ENCODE measurements at places on chromosomes 2 and 18. TPM values are rescaled to one million over a fixed set of nuclear protein-coding genes. Genes with fewer than 3 reads are reported as not detected.
A peak's percentile ranks its signal among the peaks of the same experiment; 100 is the strongest.

DNA sequence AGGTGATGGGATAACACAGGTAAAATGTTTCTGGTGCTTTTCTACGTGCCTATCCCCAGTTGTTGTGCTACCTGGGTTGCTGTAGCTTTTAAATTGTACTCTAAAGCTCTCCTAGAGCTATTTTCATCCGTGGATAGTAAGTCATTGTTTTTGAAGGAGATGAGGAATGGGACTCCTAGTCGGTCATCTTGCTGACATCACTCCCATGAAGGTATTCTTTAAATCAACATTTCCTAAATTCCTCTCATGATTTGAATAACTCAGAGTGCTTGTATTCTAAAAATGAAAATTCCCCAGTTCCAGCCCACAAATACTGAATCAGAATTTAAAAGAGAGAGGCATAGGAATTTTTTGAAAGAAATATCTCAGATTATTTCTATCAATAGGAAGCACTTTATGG, 44.3 kb downstream of the CCDC148 start:
- DNase-seq = peak; percentile 75

GRCh38 chr2:98350411-98350810, 4.2 kb downstream of the CNGA3 start:
- DNase-seq = no peak

- no peak for DNase-seq
Measured at GRCh38 chr2:5076599-5076998, 615.6 kb upstream of the SOX11 start.

- DNase-seq = no peak
Measured at GRCh38 chr18:79584491-79585394, 94.9 kb upstream of the CTDP1 start.

- no peak for DNase-seq
Measured at GRCh38 chr2:214401580-214401979, 9.3 kb upstream of the VWC2L start.

Gene ICOS
- total RNA-seq = not detected

GRCh38 chr2:88005776-88006175, 10.6 kb downstream of the RNU2-63P start:
- DNase-seq = no peak

DNA sequence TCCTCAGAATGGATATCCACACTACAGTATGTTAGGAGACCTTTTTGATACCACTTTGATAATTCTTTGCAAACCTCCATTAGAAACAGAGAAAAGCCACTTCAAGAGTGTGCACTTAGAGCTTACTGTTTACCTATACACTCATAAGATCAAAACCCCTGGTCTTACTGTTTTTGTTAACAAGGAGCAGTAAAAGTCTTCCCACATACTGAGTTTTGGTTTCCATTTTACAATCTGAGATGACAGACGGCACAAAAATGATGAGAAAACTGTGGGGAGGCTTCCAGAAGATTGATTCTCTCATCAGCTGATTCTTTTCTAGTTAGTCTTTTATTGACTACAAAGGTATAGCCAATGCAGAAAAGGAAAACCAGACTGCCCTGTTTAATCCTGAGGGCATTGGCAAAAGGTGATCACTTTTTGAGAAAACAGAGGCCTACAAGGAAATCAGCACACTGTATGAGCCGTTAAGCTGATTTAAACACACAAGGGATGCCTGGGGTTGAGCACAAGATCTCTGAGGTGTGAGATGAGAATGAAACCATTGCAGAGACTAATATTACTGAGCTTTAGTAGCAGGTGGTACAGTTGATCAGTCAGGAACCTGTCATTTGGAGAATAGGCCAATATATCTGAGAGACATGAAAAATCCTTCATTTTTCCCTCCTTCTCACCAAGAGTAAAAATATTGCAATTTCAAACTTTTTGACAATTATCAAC, 368.6 kb downstream of the GRB14 start:
- DNase-seq = no peak

Gene EIF2AK3
- 27.1 TPM for total RNA-seq

Gene KLF11
- total RNA-seq = 9.6 TPM

DNA sequence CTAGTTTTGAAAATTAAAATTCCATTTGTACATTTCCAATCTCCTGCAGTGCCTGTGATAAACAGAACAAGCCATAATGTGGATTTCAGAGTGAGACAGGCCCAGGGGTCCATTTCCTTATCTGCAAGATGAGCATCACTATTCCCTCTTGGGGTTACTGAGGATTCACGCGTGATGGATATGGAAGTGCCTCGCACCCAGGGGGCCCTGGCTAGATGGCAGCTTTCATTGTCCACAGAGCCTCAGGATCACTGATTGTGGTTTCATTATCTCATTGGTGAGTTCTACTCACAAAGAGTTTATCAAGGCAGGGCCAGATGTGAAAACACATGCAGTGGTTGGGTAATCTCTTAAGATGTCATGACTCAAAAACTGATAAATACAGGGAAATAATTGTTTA, 11.6 kb downstream of the CNGA3 start:
- no peak for DNase-seq

DNA sequence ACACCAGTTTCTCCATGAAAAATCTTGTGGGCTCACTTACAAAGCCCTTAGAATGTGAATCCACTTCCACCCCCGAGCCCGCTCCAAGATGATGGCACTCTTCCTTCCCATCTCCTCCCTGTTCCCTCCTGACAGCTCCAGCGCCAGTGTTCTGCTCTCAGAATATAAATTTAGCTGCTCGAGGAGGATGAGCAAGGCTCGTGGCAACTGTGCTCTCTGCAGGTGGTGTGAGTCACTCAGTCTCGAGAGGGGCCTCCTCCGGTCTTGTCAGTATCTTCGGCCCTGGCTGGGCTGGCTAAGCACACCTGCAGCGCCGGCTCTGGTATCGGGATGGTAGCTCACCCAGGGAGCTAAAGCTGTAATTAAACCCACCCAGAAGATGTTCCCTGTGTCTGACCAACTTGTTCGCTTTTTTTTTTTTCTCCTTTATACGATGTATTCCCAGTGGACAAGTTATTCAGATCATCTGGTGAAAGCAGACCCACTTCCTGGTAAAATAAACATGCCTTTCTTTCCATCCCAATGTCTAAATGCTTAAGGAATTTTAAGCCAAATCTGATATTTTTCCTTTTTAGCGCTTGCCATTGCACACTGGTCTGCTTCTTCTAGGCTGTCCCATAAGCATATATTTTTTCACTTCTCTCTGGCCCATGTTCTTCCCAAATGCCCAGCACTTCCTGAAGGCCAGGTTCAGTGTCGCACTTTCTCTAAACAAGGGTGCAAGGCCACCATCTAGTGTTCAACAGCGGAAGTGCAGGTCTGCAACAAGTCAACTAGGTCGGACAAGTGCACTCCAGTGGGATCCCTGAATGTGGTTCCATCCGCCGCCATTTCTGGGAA, 31.4 kb upstream of the YPEL5 start:
- DNase-seq = peak; percentile 62

Gene GCA
- 14.5 TPM for total RNA-seq

GRCh38 chr2:99802734-99803133, 312.9 kb upstream of the REV1 start:
- DNase-seq = no peak

Gene PSMA8
- not detected for total RNA-seq

DNA sequence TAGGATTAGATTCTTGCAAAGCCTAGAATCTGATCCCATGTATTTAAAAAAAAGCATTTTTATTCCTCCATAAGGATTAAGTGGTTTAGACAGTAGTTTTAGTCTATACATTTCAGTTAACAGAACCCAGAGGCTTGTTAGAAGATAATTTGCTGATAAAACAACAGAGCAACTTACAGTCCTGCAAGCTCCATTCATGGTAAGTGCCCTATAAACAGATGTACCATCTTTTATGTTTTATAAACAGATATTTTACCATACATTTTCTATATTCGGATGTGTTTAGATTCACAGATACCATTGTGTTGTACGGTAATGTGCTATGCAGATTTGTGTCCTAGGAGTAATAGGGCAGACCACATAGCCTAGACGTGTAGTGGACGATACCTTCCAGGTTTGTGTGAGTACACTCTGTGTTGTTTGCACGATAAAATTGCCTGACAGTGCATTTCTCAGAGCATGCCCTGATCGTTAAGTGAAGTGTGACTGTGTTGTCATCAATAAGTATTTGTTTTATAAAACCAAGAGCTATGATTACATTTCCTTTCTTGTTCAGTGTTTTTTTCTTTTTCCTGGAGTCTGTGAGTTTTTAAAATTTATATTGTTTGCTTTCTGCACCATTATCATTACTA, 54.2 kb downstream of the CERS6 start:
- DNase-seq = no peak

- DNase-seq = no peak
Measured at GRCh38 chr2:59655809-59656208, 897.6 kb downstream of the BCL11A start.

DNA sequence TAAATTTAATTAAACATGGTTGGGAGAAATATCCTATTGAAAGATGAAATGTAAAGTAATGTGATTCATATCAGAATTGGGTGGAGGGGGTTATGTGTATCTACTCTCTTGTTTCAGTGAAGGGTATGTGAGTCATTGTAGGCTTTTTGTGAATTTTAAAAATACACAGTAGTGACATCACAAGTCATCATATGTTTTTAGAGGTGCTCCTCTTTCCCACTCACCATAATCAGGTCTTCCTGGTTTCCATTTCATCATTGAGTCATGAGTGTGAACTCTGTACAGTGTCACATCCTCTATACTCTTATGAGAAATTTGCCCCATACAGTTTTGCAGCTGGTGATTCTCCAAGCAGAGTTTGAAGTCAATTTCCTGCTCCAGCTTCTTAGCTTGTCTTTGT, 18.8 kb downstream of the FSIP2 start:
- DNase-seq = peak; percentile 32

Gene LIMS4
- 1.3 TPM for total RNA-seq

Gene IL37
- not detected for total RNA-seq

GRCh38 chr2:29066271-29066860, 8.0 kb downstream of the PCARE start:
- DNase-seq = peak; percentile 27

DNA sequence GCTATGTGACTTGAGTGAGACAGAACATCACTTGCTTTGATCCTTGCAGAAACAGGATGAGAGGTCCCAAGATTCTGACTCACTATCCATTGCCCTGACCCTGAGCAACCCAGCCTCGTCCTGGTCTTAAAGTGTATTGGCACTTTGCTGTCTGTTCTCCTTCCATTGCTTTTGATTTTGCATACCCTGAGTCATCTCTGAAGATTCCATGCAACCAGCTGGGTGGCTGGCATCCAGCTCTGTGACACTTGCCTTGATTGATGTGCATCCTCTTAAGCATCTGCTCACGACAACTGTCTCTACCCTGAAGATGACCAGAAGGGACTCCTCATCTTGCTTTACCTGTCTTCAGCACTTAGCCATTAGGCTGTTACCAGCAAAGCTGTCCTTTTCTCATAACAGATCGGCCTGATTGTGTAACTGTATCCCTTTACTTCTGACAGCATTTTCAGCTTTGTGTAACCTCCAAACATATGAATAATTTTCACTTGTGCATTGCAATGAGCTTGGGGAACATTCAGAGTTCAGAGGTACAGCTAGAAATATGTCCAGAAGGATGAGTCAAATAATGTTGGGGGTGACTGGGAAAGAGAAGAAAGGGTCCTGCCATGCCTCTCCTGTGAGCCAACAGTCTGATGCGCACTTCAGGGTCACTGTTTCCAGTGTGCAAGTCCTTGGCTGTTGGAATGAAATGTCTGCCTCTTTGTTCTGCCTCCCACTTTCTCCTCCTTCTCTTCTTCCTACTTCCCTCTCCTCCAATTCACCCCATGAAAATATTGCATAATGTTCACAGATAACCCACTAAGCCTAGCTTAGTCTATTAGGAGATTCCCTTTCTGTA, 249.7 kb upstream of the OSR1 start:
- DNase-seq = peak; percentile 87

Gene ARHGAP28
- total RNA-seq = 15.5 TPM

GRCh38 chr2:85653996-85654395, 14.0 kb downstream of the SFTPB start:
- no peak for DNase-seq

DNA sequence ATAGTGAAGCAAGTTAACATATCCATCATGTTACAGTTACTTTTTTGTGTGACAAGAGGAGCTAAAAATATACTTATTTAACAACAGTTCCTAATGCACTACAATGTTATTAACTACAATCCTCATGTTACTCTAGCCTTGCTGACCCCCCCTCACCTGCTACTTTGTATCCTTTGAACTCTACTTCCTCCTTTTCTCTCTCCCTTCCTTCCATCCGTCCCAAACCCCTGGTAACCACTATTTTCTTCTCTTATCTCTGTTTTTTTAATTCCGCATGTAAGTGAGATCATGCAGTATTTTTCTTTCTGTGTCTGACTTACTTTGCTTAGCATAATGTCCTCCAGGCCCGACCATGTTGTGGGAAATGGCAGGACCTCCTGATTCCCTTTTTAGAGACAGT, 59.4 kb downstream of the NPAS2 start:
- no peak for DNase-seq

Gene HES6
- 3.0 TPM for total RNA-seq

GRCh38 chr18:64165906-64166305, 17.0 kb upstream of the LINC00305 start:
- DNase-seq = peak; percentile 30

GRCh38 chr2:26095758-26096157, 61.9 kb downstream of the RAB10 start:
- DNase-seq = no peak

DNA sequence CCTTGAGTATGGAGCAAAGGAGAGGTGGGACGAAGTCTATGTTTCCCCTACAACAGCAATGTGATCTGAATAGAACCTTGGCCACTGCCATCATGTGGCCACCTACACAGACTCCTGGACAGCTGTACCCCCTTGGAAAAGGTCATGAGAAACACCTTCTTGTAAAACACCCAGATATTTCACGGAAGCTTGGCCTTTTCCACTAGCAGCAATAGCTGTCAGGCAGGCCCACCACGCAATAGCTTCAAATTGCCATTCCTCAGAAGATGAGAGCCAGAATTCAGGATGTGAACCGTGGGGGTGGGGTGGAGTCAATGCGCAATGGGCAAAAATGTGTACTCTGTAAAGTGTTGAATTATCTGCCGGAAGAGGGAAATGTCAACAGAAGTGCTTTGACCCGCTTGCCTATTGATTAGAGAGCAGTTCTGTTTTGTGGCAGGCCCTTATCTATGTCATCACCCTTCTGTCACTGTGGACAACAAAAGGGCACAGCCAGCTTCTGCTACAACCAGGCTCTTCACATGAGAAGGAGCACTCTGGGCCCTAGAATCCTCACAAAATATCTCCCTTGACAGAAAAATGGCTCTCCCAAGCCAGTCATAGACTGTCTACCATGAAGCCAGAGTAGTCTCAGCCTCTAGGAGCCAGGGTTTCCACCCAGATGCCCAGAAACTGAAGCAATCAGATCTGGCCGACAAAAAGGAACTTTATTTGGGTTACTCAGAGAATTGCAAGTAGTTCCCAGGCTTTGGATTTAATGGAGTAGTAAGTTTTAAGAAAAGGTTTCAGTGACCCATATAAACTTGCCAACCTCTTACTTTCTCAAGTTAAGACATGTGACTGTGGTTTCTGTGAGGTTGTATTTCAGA, 9.5 kb downstream of the INPP1 start:
- peak; percentile 55 for DNase-seq
